ENCODE measurements at places on chromosomes 5 and 9.

DNA sequence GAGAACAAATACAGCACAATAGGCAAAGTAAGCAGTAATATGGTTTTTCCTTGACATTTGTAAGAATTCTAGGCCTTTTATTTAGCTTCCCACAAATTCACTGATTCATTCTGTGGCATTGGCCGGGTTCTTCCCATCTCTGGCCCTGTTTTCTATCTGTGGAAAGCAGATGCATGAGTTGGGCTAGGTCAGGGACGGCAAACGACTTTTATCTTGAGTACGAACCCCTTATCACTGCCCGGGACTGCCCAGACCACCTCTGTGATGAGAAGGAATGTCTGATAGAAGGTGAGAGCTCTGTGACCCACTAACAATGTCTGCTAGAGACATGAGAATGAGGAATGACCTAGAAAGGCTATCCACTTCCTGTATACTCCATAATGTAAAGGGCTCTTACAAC lies 35.4 kb upstream of the ADAM19 start:
- no peak for DNase-seq

DNA sequence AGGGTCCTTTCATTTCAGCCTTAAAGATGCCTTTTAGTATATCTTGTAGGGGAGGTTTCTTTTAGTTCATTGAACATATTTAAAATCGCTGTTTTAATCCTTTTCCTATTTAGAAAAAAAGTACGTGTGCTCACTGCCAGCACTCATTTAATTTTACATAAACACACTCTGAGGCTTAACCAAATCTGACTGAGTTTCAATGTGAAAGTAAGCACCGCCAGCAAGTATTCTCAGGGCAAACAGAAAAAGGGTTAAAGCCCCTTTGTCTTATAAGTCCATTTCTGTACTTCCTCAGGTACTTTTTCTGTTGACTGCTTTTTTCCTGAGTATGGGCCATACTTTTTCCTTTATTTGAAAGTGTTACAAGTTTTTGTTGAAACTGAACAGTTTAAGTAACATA lies 31.8 kb downstream of the SMC5 start:
- no peak for DNase-seq

GRCh38 chr9:2741441-2742158 lies 24.3 kb downstream of the KCNV2 start:
- DNase-seq: no peak

GRCh38 chr9:15295761-15296405 lies 11.1 kb downstream of the TTC39B start:
- no peak for DNase-seq

DNA sequence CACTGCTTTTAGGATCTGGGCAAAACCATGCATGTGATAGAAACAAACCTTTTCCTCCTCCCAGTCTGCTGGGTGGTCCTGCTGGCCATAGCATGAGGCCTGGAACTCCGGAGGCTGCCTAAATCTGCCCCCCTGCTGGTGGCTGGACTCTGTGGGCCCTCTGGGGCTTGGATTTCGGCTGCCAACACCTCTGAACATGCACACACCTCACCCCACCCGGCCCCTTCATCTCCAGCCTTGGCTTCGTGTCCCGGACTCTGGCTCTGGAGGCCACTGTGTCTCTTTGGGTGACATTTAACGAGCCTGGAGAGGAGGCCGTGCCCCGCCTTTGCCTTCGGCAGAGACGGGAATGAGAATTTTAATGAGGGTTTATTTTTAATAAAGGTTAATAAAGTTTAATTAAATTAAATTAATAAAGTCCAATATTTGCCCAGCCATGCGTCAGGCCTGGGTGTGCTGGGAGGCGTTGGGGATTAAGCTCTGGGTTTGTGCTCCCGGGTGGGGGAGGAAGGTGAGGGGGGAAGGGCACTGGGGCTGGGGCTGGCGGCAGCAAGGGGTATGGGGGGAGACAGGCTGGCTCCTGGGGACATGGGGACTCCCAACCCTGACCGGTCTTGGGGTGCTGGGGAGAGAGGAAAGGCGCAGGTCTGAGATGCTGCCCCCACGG lies 251.8 kb downstream of the PBX3 start:
- DNase-seq: no peak

- DNase-seq: no peak
Observed at GRCh38 chr9:21070171-21070571, 7.6 kb downstream of the IFNB1 start.

DNA sequence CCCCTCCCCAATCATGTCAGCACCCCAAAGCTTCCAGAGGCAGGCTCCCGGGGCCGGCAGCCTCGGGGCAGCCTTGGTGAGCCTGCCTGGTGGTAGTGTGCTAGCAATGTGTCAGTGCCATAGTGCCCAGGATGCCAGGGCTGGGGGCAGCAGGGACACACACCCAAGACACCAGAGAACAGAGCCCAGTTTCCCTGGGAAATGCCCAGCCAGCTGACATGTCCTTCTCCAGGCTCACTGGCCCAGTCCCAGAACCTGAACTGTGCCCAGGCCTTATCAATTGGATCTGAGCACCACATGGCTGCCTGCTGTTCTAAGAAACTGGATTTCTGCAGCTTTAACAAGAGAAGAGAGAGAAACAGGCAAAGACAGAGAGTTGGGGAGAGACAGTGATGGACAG lies 74.9 kb upstream of the LRRTM2 start:
- DNase-seq: no peak

DNA sequence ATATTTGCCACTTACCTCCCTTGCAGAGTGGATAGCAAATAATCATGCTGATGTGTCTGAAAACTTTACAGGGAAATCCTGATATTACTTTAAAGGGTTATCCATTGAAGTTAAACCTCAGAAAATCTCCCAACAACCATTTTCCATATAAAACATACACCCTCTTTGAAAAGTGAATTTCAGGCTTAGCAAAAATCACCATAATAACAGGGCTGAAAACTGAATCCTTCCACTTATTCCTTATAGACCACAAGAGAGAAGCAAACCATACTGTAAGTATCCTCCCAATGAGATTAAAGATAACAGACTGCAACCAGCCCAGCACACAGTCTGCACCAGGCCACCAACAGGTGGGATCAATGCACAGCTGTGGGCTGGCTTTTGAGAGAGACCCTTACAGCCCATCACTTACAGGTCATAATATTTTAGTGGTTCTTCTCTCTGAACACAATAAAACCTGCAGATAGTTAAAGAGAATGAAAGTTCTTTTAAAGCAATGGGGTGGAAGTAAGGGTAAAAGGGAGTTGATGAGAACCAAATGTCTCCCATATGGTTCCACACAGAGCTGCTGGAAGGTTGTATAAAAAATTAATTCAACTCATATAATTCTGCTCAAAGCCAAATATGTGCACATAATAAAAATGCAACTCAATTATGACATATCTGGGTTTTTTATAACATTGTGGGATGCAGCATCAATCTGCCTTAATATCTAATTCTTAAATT lies 376.2 kb upstream of the GRAMD2B start:
- DNase-seq: no peak

- no peak for DNase-seq
Observed at GRCh38 chr9:121312169-121312568, 44.2 kb downstream of the GSN start.

- no peak for DNase-seq
Observed at GRCh38 chr9:125971050-125971449, 223.9 kb downstream of the PBX3 start.

DNA sequence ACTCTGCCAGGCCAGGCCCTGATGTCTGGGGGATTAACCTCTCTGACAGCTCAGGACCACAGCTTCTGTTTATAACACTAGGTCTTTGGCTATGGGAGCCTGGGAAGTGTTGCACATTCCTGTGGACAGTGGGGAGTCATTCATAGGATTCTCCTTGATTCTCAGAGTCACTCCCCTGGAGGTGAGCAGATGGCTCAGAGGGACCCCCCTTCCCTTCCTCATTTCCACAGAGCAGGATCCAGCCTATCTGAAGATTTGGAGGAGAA lies 60.2 kb downstream of the NRG2 start:
- DNase-seq: no peak

- no peak for DNase-seq
Observed at GRCh38 chr5:145585443-145586148, 249.5 kb downstream of the PRELID2 start.

DNA sequence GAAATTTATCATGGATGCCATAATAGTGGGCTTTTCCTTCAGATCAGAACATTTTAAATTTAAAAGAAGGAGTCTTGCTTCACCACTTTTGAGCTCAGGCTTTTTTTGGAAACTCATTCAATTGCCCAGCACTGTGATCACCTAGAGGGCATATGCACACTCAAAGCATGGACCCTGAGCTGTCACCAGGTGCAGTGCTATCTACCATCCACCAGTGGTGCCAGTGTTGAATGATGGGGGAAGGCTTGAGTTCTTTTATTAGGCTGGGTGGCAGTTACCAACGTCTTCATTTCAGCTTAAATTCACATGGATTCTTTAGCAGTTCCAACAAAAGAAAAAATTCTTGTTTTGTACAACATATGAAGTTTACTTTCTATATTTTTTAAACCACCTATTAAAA lies 164.1 kb downstream of the CFAP90 start:
- DNase-seq: no peak

GRCh38 chr5:111695991-111696390 lies 61.0 kb downstream of the NREP start:
- no peak for DNase-seq

DNA sequence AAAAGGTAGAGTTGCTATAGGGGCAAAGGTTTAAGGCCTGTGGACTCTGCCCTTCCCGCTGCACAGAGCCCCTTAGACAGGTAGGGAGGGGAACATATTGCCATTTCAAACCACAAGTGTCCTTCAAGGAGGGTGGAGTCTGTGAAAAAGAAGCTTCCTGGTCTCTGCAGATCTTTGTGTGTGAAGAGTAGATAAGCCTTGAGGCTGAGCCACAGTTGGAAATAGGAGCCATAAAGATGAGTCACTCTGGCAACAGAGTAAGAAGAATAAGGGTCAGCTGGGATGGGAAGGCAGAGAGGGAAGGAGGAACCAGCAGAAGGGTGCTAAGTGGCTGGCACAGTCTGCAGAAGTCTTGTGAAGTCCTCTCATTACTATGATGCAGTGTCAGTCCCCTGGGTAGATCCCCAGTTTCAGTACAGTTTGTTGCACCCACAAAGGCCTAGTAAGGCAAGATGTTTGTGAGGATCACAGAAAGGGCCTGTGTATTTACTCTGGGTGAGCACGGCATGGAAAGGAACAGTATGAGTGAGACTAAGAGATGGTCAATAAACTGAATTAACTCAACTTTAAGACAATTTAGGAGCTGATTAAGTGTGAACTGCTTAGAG lies 18.1 kb downstream of the GRXCR2 start:
- DNase-seq: no peak

- DNase-seq: no peak
Observed at GRCh38 chr9:134929193-134930158, 11.8 kb upstream of the FCN1 start.

- no peak for DNase-seq
Observed at GRCh38 chr5:89570557-89570956, 687.6 kb upstream of the MEF2C start.

DNA sequence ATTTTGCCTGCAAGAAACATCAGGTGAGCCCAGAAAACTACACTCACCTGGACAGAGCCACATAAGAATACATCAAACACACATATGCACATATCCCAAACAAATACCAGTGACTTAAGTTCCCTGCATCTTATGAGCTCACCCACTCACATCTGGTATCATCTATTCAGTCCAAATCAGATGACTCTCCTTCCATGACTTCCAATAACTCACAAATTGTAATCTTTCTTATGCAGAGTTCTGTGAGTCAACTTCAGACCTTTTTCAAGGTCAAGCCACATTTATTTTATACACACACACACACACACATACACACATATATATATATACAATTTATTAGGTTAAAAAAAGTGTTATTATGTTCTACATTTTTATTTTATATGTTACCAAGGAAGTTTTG lies 1711.9 kb upstream of the CDH9 start:
- no peak for DNase-seq

DNA sequence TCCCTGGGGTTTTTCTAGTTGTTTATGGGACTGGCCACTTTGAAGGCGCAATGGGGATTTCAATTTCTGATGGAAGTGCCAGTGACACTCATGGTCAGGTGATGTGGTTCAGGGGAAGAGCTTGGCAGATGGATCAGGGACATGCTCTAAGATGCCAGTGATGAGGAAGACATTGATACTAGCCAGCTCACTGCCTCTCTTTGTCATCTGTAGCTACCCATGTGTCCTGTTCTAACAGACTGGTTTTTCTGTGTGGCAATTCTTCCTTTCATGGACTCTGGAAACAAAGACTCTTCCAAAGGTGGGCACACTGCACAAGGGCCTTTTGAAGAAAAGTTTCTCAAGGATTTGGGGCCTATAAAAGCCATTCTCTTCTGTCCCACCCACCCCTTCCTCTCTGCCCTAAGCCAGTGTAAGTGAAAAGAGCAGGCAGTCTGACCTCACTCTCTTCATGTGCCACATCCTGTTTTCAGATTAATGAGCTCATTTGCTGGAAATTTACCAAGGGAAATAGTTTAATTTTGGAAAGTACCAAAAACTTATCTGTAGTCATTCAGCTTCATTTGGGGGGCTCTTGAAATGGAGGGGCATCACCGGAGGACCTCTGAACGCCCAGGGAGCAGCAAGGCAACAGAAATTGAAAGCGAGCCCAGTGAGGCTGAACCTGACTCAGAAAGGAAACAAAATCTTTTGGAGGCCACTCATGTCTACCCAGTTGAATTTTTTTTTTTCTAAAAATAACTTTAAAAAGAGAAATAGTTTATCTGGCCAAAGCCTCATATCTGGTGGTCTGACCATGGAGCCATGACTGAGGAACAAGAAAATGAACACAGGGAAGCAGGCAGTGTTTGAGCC lies 4.9 kb upstream of the TRAF1 start:
- DNase-seq: no peak

GRCh38 chr5:107887166-107887943 lies 216.6 kb upstream of the EFNA5 start:
- no peak for DNase-seq
